OCI-LY7 (cell line): ENCODE measurements at places on chromosomes 4 and X.

DNA sequence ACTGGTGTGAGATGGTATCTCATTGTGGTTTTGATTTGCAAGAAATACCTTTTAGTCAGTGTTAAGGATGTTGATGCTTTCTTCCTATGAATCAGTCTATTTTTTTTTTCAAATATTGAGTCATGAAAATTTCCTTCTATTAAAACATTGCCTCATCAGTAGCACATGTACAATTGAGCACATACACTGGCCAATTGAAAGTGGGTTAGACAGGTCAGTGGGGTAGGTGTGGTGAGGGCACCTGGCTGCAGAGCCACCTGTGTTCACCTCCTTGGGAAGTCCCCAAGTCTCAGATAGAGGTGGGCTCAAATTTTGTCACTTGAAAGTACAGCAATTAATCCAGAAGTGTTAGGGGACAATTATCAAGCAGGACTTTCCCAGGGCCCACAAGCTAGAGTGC is 243.7 kb downstream of the SPRY1 start:
- no peak for DNase-seq

GRCh38 chr4:88720451-88721428 is 23.1 kb upstream of the NAP1L5 start:
- no peak for DNase-seq

- DNase-seq: no peak
These were observed 24.2 kb upstream of the CAMK2D start for GRCh38 chr4:113785781-113786180.

GRCh38 chr4:732911-733630 is 27.4 kb downstream of the PCGF3 start:
- DNase-seq: no peak

- DNase-seq: no peak
These were observed 35.4 kb upstream of the ALG13 start for GRCh38 chrX:111645607-111646006.

GRCh38 chr4:128452415-128452814 is 164.8 kb upstream of the PGRMC2 start:
- no peak for DNase-seq

DNA sequence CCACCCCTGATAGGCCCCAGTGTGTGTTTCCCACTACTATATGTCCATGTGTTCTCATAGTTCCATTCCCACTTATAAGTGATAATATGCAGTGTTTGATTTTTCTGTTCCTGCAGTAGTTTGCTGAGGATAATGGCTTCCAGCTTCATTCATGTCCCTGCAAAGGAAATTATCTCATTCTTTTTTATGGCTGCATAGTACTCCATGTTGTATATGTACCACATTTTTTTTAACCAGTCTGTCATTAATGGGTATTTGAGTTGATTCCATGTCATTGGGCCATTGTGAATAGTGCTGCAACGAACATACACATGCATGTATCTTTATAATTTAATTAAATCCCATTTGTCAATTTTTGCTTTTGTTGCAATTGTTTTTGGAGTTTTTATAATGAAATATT is 10.3 kb upstream of the TMPRSS11A start:
- DNase-seq: no peak

DNA sequence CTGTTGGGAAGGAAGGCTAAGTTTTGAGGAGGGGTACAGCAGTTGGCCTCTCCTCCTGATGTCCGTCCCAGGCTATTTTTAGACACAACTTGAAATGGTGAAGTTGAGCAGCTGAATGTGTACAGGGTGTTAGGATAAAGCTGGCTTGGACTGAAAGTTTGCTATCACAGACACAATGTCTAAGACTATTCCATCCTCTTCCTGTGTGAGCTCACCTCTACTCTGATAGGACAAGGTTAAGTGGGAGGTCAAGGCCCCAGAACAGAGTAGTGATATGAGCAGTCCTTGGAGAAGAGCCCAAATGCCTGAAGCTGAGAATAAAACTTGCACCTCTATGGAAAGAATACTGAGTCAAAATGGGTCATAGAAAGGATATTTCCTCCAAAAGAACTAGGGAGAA is 4.1 kb downstream of the ATP1B4 start:
- no peak for DNase-seq

GRCh38 chrX:38616904-38617303 is 55.6 kb downstream of the TSPAN7 start:
- DNase-seq: no peak

DNA sequence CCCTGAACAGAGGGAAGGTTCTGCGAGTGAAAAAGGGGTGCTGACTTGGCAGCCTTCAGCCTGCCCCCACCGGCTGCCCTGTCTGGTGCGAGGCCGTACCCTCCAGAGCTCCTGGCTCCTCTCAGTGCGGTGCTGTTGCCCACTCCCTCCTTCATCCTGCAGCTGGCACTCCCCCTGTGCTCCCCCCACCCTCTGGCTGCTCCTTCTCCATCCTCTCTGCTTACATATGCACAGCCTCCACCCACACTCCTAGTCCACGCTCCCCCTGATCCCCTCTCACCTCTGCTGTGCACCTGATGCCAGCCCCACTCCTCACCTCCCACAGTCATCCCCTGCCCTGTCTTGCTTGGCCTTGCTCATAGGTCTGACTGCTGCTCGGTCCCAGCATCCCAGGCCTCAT is 9.9 kb downstream of the MAN2B2 start:
- no peak for DNase-seq

DNA sequence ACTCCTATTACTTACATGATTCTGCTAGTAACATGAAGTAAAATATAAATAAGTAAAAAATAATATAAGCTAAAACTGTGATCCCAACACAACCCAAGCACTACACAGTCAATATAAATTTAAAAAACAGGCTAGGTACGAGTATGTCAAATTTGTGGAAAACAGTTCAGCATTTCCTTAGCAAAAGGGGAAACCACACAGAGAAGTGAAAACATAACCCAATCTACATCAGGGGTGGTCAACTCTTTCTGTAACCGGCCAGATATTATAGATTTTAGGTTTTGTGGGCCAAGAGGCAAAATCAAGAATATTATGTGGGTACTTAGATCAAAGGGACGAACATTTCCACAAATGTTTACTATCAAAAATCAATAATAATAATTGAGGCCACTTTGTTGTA is 70.1 kb downstream of the CHST7 start:
- DNase-seq: no peak

- no peak for DNase-seq
These were observed 4.3 kb upstream of the PLAC8 start for GRCh38 chr4:83118869-83119268.

DNA sequence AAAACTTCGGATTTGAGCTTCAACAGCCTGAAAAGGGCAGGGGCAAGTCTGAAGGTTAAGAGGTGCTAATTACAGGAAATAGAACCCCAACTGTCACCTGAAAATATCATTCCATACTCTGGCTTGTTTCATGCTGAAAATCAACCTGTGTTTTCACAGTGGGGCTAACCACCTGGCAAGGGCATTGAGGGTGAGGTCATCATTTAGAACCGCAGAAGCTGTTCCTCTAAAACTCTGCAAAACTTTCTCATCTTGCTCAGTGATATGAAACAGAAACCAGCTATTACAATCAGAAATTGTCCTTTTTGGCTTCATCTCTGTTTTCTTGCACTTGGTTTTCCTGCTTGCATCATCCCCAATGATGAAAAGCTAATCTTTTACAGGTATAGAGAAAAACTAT is 247.6 kb downstream of the DCLK2 start:
- DNase-seq: no peak

- no peak for DNase-seq
These were observed 185.6 kb upstream of the GALNT7 start for GRCh38 chr4:172983014-172983413.

- no peak for DNase-seq
These were observed 23.0 kb downstream of the GABRA3 start for GRCh38 chrX:152428120-152428519.

GRCh38 chr4:126888968-126889367 is 743.8 kb upstream of the INTU start:
- DNase-seq: no peak

DNA sequence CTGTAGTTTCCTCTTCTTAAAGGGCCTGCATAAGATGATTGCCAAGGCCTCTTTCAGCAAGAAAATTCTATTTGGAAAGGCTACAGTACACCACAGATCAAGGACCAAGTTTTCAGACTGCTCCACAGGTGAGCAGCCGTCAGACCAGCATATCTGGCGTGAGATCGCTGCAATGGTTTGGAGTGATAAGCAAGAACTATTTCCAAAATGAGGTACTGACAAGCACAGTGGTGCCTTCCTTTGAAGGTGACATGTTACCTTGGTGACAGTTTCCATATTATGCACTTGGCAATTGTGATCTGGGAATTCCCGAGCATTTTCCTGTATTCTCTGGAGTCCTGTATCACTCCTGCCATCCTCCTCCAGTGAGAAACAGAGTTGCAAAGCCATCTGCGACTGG is 7.3 kb upstream of the TMEM150C start:
- DNase-seq: no peak

- DNase-seq: no peak
These were observed 40.4 kb downstream of the UNC5C start for GRCh38 chr4:95508421-95508820.
